GM12892 (cell line): ENCODE measurements at places on chromosomes 6 and 20.

DNA sequence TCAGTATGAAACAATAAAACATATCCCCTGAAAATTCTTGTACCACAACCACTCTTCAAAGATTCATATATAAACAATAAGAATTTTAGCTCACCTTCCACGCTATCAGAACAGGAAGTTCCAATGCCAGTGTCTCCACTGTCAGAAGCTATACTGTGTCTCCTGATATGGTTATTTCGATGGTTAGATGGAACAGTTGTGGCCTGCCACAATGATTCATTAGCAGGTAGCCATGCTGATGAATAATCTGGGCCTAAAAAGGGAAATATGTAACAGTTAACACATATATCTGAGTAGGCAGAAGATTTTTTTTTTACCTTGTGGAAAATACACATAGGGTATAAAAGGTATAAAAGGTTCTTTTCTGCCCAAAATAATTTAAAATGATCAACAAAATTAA lies 19.0 kb downstream of the CEP85L start:
- DNase-seq: no peak

DNA sequence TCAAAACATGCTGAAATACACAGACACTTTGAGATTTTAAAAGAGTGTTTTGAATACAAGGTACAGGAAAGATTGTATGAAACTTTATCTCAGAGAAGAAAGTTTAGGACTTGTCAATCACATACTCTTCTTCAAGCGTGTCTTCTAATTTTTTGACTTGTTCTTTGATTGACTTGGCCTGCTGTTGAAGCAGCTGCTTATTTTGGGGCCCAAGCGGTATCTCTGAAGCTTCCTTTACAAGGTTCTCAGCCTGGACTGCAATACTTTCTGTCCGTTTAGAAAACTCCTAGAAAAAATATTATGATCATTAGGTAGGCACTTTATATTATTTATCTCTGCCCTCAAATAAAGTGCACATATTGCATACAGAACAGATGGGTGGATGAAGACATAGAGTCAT lies 201.3 kb downstream of the SYNE1 start:
- DNase-seq: no peak

- DNase-seq: no peak
These were observed at the start of gene RSPO4 for GRCh38 chr20:1001911-1002681. Gene RSPO4 (minus strand): TSS chr20:1002311. CDS start chr20:1002164, 147 bp downstream.

- DNase-seq: no peak
These were observed 24.4 kb upstream of the BNIP5 start for GRCh38 chr6:36361071-36361470.

DNA sequence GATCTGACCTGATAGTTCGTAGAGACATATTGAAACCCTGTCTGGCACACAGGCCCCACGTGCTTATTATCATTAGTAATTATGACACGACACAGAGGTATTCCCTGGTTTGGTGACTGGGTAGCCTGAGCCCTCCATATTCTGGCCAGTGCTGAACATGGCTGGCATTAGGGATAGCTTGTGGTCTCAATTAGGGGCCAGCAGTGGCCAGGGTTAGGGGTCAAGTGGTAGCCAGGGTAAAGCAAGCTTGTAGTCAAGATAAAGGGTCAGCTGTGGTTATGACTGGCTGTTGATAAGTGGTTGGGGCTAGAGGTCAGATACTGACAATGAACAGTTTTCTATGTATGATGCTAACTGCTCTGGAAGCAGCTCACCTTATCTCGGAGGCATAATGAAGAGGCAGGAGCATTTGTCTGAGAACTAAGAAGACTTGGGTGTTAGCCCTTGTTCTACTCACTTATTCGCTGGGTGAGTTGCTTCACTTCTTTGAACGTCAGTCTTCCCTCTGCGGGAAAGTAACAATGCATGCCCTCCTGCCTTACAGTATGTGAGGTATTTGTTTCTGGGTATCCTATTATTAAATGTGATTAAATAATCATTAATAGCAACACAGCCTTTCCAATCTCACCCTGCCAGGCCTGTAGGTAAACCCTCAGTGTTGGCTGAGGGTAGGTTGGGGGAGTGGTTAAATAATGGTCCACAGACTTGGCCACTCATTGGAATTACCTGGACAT lies 66.7 kb downstream of the VEGFA start:
- no peak for DNase-seq

- no peak for DNase-seq
These were observed 69.5 kb downstream of the SLX4IP start for GRCh38 chr20:10504608-10504993.

- DNase-seq: no peak
These were observed 44.4 kb downstream of the DAAM2 start for GRCh38 chr6:39836606-39837005.

DNA sequence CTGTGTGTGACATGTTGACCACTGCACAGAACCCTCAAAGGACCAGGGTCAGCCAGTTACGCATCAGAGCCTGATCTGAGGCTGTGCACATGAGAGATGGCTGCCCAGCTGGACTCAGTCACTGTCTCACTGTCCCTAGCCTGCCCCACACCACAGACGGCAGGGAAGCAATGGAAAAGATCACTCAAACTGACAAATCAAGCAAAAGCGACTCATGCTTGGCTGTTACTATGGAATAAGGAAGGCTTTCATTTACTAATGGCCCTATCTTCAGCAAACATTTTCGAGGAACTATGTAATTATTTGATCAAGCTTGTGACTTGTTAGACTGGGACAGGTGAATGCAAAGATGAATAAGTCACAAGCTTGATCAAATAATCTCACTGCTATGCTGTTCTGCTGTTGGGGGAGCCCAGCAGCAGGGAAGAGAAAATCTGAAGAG lies 137.0 kb downstream of the SLC23A2 start:
- no peak for DNase-seq

GRCh38 chr6:151617539-151617938 lies 123.7 kb downstream of the CCDC170 start:
- DNase-seq: no peak

- DNase-seq: no peak
These were observed 113.1 kb downstream of the FYN start for GRCh38 chr6:111759836-111760785.

DNA sequence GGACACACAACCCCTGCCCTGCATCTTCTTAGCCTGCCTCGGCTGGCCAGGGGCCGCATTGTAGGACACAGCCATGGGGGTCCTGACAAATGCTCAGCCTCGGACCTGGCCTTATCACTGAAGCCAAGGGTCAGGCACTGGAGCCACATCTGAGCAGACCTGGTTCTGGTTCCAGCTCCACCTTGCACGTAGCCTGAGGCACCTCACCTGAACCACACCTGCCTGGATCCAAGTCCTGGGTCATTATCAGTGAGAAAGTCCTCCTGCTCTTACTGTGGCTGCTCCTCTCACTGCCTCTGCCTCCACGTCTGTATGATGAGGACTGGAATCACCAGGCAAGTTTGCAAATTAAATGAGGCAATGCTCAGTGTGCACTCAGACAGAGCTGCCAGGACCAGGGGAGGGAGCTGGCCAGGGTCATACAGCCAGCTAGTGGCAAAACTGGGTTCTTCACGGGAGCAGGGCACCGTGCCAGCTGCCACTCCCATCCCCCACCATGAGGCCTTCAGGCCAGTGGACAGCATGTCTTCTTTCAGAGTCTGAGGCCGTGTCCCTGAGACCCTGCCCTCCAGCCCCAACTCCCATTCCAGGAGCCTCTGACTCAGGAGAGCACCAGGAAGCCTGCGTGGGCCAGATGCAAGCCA lies 40.2 kb downstream of the MRPL14 start:
- DNase-seq: no peak

- DNase-seq: no peak
These were observed 39.6 kb downstream of the JAG1 start for GRCh38 chr20:10634211-10634610.

DNA sequence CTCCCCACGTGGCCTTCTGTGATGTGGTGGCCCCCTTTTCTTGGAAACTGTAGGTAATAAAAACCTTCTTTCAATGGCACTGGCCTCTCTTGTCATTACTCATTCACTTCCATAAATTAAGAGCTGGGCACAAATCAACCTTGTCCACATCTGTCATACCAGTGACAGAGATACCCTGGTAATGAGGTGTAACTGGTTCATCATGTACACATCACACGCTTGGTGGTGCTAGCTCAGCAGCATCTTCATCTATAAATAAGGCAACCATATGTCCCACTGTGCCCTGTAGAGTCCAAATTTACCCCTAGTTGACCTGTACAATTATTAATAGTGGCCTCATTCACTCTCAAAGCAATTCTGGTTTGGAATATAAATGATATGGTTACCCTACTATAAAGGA lies 245.6 kb downstream of the HIVEP2 start:
- no peak for DNase-seq

DNA sequence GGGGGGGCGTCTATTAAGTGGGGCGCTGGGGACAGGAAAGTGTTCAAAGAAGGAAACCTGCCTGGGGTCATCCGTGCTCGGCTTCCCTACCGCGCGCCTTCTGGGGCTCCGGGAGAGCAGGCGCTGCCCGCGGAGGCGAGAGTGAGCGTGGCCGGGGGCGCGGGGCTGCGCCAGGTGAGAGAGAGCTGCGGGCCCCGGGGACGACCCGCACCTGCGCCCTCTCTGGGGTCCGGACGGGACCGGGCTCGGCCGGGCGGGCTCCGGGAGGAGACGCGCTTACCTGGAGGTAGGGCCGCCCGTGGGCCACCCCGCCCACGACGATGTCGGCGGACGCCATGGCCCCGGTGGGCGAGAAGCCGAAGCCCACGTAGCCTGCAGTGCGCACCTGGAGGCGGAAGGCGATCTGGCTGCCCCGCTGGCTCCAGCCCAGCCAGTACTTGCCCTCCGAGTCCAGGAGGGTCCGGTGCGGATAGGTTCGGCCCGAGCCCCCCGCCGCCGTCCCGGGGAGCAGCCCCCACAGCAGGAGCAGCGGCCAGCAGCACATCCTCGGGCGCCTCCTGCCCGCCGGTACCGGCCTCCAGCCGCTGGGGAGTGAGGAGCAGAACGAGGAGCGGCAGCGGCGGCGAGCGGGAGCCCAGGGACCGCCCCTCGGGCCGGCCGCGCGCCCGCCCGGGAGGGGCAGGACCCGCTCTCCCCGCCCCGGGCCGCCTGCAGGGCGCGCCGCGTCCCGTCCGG lies at the start of gene MOXD1:
Gene MOXD1, minus strand, starts transcription at position 593 of the 735 bp plus-strand sequence. Its CDS starts 49 bp downstream, at position 544.
- DNase-seq: peak; percentile 50

DNA sequence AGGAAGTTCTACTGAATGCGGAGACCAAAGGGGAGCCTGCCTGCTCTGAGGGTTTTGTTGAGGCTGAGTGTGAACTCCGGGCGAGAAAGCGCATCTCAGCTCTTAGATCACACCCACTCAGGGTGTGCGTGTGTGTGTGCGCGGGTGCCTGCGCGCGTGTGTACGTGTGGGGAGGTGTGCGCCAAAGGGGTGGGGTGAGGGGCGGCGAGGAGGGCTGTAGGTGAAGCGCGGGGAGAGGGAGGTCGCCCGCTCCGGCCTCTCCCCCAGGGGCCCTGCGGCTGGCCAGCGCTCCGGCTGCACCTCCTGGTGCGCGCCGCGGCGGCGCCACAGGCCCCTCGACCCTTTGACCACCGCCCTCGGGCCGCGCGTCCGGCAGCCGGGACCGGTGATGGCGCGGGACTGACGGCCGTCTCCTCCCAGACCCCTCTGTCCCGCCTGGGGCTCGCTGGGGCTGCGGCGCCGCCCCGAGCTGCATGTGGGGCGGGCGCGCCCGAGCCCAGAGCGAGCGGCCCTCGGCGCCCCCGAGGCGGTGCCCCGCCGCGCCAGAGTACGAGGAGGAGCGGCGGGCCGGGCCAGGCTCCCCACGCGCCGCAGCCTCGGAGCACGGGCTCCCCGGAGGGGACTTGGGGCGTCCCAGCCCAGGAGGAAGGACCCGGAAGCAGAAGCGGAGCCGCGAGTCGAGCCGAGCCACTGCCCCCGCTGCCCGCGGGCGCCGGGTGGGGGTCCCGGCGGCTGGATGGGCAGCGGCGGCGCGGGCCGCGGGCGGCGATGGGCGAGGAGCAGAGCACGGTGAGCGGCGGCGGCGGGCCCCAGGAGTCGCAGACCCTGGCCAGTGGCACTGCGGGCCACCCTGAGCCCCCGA lies at the start of gene RNF217:
Gene RNF217, plus strand, starts transcription at position 661 of the 862 bp plus-strand sequence. Its CDS starts 108 bp downstream, at position 769.
- peak; percentile 4 for DNase-seq

DNA sequence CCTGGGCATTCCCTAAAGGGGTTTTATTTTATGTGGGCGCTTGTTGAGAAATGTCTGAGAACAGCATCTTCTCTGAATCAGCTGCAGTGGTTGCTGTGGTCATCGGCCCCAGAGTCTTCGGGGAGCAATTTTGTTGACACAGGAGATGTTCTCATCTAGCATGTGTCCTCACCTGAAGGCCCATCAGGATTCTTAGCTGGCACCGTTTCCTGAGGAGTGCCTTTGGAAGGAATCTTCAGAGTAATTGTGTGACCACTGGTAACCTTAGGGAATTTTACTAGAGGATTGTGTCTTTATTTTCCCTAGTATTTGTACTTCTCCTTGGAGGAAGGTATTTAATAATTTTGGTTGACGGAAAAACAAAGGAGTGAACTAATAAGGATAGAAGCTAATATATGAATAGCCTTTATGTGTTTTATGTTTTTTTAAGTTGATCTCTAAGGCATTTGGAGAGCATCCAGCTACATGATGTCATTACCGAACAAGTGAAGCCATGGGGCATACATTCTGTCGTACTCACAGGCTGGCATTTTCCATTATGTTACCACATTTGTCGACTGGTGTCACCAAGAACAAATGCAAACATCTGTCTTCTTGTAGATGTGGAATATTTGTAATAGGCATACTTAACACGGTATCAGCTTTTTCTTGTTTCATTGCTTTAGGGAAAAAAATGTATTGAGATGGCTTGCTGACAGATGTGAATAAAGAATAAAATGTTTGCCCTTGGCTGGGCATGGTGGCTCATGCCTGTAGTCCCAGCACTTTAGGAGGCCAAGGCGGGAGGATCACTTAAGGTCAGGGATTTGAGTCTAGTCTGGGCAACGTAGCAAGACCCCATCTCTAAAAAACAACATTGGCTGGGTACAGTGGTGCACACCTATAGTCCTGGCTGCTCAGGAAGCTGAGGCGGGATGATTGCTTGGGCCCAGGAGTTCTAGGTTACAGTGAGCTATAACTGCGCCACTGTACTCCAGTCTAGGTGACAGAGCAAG lies 41.9 kb downstream of the TULP4 start:
- DNase-seq: no peak

GRCh38 chr6:111591370-111591900 lies 14.2 kb downstream of the TRAF3IP2 start:
- no peak for DNase-seq

- no peak for DNase-seq
These were observed 14.8 kb upstream of the SCGN start for GRCh38 chr6:25637211-25637610.

- DNase-seq: no peak
These were observed 523.0 kb upstream of the FLRT3 start for GRCh38 chr20:14860410-14860814.

DNA sequence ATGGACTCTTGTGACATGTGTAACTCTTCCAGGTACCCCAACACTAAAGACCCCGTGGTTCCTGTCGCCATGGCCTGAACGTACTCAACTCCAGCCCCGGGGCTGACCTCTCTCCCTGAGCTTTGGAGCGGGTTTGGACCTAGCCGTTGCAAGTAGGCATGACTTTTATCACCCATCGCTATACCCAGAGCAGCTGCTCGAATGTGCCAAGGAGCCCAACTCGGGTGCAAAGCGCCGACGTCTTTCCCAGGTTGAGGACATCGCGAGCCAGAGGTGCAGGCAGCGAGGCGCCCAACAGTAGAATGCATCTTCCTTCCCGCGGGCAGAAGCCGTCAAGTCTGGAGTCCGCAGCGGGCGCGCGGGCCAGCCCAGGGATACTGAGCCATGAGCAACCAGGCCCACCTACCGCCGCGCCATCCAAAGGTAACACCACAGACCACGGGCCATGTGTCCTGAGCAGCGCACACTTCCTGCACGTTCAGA lies 5.7 kb upstream of the LAMP5 start:
- no peak for DNase-seq

GRCh38 chr20:45341579-45341938 lies 6.7 kb downstream of the SDC4 start:
- no peak for DNase-seq
